ENCODE measurements at places on chromosomes 6 and 20.
A peak's percentile ranks its signal among the peaks of the same experiment; 100 is the strongest.

DNA sequence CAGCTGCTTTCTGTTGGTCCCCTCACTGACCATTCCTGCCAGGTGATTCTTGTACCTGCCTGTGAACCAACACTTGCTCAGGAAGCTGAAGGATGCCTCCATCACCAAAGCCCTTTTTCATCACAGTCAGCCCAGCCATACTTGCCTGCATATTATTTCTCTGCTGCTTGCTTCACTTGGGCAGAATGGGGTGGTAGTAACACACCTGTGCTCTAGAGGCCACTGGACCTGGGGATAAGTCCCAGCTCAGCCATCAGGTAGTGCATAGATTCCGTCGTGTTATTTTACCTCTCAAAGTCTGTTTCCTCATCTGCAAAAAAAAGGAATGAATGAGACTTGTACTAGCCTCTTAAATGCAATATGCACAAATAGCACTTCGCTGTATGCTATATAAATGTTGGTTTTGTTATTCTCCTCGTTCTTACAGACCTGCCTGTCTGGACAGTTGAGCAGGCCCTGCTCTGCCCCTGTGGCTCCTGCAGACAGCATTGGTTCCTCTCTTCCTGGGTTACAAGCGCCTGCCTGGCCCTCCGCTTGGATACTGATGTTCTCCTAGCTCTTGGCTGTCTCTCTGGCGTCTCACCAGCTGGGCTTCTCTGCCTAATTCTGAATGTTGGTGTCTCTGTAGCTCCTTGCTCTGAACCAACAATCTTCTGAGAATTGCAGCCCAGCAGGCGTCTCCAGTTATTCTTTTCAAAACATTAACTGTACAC, 151.8 kb downstream of the UNC5CL start:
- DNase-seq: no peak

- DNase-seq: no peak
These were observed 59.7 kb downstream of the EYA4 start for GRCh38 chr6:133300896-133301295.

GRCh38 chr6:149060300-149060984, 257.1 kb upstream of the TAB2 start:
- DNase-seq: no peak

DNA sequence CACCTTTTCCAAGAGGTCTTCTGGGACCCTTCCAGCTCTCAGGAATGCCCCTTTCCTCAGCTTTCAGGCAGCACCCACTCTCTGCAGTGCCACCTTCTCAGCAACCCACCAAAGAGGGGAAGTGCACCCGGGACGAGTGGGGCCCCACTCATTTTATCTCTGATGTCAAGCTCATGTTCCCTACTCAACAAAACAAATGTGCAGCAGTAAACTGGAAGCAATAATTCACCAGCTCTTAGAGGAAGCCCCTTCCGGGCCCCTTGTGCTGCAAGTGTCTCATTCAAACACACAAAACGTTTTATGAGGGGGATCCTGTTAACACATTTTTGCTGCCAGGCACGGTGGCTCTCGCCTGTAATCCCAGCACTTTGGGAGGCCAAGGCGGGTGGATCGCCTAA, 13.6 kb downstream of the GFOD1 start:
- no peak for DNase-seq

DNA sequence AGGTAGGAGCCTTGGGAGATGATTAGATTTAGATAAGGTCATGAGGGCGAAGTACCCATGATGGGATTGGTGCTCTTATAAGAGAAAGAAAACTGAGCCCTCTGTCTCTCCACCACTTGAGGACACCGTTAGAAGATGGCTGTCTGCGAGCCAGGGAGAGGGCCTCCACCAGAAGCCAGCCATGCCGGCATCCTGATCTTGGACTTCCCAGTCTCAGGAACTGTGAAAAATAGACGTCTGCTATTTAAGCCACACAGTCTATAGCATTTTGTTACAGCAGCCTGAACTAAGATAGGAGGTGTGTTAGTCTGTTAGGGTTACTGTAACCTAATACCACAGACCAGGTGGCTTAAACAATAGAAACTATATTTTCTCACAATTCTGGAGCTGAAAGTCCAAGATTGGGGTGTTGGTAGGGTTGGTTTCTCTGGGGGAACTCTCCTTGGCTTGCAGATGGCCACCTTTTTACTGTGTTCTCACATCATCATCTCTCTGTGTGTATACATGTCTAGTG, 38.0 kb upstream of the ADGRF1 start:
- DNase-seq: no peak

- DNase-seq: no peak
These were observed 386.7 kb downstream of the HACE1 start for GRCh38 chr6:104473021-104473429.

DNA sequence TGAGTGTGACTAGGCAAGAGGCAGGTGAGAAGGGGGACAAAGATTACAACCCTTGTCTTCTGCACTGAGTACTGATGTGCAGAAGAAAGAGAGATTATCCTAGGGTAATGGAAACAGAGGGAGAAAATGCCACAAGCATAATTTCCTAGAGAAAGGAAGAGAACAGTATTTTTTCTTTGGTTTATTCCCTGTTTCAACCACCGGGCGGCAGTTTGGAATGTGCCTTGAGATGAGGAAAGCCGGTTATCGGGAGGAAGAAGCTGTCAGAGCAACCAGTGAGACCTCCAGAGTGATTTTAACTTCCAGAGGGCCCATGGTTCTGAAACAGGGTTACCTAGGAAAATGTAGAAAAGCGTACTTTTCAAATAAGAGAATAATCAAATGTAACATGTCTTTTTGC, 121.4 kb downstream of the REV3L start:
- peak; percentile 79 for DNase-seq

DNA sequence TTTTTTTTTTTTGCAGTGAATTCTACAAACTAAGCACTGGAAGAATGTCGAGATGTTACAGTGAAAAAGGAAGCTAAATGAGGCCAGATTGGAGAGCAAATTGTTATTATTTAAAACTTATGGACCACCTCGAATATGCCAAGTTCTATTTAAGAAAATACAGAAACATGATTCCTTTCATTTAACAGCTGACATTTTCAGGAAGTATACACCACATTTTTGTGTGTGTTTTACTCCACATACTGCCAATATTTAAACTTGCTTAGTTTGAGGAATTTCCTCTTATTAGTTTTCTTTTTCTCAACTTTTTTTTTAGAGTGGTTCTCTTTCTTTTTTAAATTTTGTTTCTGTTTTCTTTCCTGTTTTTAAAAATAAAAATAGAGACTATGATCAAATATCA, 37.0 kb upstream of the GCLC start:
- no peak for DNase-seq

- DNase-seq: peak; percentile 69
These were observed 57.8 kb upstream of the NKAIN2 start for GRCh38 chr6:123745895-123746294.

DNA sequence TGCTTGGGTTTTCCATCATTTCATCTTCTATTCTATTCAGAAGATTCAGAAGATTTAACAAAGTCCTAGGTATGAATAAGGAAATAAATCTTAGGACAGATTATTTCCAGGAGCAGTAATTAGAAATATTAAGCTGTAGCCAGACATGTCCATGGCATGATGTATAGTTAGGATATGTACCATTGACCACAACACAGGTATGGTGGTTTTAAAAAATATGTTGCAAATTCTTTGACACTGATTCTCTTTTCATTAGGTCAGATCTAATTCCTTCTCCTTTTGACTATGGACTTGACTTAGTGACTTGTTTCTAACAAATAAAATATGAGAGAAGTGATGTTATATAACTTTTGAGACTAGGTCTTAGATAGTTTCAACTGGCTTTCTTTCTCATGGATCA, 23.5 kb upstream of the PDE7B start:
- no peak for DNase-seq

DNA sequence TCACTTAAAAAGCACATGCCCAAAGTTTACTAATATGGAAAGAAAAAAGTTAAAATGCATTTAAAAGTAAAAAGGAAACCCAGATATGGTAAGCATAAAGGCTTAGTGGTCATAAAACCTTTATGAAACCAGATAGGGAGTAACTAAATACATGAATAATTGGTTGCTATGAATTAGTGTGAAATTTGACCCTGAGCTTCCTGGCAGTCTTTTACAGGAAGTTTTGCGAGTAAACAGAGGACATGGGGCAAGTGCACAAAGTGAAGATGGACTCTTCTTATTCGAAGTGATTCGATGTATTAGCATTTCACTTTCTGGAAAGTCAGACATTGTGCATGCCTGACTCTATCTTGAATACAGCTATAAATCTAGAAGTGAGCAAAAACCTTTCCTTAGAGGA, 90.9 kb upstream of the MLIP start:
- no peak for DNase-seq
